HS-27A (cell line): ENCODE measurements at places on chromosomes 5 and 9.

DNA sequence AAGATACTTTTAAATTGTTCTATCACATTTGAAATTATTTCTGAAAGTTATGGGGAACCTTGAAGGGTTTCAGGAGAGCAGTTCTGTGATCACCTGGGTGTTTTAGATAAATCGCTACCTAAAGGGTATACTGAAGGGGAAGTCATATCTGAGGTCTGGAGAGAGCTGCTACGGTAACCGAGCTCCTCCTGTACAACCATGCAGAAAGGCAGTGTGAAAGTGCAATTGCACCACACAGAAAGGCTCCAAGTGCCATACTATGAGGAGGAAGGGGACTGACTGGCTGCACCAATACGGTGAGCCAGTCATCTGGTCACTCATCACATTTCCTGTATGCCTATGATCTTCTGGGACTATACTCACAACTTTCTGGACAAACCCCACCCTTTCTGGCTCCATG is 241.4 kb upstream of the SLC24A2 start:
- DNase-seq, result no peak

DNA sequence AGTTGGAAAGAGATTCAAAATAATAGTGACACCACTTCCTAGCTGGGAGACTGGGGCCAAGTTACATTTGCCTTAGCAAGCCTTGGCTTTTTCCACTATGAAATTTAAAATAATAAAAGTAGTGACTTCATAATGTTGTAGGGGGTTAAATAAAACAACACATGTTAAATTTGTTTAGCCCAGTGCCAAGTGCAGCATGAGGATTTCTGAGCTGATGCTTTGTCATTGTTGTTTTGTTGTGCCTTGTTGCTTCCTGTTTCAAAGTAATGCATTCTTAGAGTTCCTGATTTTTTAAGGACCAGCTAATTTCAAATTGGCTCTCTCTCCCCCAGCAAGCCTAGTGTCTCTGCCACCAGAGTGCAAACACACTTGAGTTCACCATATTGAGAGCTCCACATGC is 270.7 kb upstream of the PAPPA start:
- DNase-seq, result no peak

GRCh38 chr5:105922574-105922973 is 1748.2 kb downstream of the EFNA5 start:
- no peak for DNase-seq

- DNase-seq, result no peak
Observed at GRCh38 chr9:90961375-90961774, 159.8 kb downstream of the SYK start.
